ENCODE measurements at places on chromosomes 3 and 15.

DNA sequence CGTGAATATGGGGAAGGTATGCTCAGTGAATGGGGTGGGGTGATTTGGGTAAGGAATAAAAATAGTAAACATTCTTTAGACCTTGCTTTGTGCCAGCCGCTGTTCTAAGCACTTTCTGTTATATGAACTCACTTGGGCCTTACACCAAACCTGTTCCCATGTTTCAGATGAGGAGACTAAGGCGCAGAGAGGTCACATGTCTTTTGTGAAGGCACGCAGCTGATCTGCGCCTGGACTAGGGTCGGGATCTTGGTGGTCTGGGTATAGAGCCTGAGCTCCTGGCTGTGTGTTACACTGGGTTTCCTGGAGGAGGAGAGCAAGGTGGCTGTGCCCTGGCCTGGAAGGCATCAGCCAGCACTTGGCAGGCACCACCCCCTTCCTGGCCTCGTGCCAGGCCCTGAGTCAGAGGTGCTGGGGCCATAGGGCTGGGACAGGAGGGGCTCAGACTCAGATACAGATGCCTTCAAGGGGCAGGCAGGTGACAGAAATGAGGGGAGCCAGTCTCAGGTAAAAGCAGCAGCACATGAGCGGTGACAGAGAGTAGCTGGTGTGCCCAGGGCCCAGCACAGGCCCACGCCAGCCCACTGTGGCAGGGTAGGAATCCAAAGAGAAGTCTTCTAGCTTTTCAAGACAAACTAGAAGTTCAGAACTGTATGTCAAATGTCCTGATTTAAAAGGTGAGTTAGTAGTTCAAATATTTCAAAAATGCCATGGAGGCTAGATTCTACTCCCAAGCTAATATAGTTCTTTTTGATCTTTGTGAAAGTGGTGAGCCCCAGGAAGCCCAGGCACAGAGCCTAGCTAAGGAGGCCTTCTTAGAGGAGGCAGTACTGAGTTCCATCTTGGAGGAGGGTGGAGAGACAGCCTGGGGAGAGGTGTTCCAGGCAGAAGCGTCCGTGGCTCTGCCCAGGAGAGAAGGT, 83.1 kb downstream of the DNAJB8 start:
- DNase-seq: no peak

GRCh38 chr3:18424729-18425640, at the start of gene SATB1:
Gene SATB1, minus strand, starts transcription at chr3:18425339. Its CDS starts 4,372 bp downstream, at chr3:18420967.
- no peak for DNase-seq

DNA sequence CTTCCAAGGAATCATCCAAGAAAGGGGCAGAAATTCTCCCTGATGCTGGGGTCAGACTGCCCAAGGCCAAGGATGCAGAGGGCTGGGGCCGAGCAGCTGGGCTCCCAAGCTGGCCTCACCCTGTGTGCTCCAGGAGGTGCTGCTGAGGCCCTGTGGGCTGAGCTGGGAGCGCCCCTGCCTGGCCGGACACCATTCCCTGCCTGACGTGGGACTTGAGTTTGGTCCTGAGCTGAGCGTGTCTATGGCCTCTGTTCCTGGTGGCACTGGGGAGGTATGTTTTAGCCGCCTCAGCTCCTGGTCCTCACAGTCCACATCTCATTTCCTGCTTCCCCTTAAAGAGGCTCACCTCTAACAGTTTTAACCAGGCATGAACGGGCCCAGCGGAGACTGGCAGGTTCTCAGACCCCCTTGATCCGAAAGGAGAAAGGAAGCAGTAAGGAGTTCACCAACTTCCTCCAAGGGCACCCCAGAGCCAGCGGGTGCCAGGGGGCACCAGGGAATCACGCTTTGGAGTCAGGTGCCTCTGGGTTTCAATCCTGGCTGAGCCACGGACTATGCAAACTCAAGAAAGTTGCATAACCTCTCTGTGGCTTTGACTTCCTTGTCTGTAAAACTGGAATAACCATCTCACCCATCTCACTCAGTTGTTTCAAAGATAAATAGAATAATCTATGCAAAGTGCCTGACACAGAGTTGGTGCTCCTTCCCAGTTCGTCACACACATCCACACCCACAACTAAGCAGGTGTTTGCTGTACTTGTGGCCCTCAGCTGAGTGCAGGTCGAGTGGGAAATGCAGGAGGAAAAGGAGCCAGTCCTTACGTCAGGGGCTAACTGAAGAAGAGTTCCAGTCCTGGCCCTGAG, 48.6 kb downstream of the SLC12A8 start:
- DNase-seq: no peak

GRCh38 chr15:90603893-90604292, 74.2 kb downstream of the CRTC3 start:
- DNase-seq: no peak

- DNase-seq: no peak
Measured at GRCh38 chr15:62957130-62957529, 85.4 kb upstream of the TPM1 start.

GRCh38 chr15:93165734-93166470, 76.9 kb upstream of the RGMA start:
- DNase-seq: no peak

DNA sequence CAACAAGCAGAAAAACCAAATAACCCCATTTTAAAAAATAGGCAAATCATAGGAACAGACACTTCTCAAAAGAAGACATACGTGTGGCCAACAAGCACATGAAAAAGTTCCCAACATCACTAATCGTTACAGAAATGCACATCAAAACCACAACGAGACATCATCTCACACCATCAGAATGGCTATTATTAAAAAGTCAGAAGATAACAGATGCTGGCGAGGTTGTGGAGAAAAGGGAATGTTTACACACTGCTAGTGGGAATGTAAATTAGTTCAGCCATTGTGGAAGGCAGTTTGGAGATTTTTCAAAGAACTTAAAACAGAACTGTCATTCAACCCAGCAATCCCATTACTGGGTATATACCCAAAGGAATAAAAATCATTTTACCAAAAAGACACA, 60.7 kb downstream of the ABI3BP start:
- no peak for DNase-seq

GRCh38 chr3:7272203-7272602, 411.3 kb downstream of the GRM7 start:
- DNase-seq: no peak

GRCh38 chr3:109140318-109140717, 3.8 kb downstream of the C3orf85 start:
- DNase-seq: no peak

DNA sequence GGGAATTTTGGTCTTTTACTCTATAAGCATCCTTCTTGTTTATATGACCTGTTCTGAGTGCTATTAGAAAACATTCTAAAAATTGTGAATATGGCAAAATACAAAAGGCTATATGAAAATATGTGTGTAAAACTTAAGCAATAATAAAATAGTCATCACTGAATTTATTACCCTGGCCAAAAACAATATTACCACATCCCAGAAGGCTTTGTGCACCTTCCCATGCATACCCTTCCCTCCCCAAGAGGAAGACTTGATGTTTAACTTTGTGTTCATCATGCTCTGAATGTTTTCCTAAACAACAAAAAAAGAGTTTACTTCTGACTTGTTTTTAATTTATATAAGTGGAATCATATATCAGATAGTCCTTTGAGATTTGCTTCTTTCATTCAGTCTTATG, 155.1 kb upstream of the TNIK start:
- DNase-seq: no peak

DNA sequence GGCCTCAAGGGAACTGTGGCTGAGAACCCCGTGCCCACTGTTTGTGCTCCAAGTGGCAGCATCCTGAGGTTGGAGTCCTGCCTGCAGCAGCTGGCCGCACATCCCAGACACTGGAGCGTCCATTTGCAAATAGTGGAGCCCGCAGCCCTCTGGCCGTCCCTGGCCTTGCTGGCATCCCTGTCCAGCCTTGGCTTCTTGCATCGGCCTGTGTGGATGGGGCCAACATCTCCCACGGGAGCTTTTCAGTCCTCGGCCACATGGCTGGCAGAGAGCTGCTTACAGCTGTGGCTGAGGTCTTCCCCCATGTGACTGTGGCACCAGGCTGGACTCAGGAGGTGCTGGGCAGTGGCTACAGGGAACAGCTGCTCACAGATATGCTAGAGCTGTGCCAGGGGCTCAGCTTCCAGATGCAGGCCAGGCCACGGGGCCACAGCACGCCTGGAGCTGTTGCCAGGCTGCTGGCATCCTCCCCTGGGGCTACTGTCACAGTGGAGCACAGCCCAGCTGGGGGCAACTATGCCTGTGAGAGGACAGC, 71.2 kb downstream of the FAM43A start:
- DNase-seq: no peak

- no peak for DNase-seq
Measured at GRCh38 chr15:92878593-92879053, 21.5 kb upstream of the CHD2 start.

DNA sequence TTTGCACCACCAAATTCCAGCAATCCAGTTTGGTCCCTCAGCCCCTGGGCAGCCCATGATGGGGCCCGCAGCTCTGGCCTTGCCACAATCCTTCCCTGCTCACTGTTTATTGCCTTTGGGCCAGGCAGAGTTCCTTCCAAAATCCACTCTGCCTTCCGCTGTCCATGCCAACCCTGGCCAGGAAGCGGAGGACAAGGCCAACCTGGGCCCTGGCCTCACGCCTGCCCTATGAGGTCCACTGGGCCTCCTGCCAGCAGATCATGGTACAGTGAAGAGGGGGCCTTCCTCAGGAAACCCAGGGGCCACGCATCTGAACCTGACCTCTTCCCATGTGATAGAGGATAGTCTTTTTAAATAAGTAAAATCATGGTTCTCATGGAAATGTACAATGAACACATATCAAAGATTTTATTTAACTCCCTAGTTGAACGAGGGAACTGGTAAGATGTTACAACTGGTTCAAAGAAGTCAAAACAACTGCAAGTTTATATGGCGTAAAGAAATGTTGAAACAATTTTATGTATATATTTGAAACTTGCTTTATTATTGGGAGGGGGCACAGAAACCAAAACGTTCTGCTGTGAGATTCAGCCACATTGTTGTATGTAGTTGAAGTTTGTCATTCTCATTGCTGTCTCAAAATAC, 95.8 kb upstream of the TNFAIP8L3 start:
- no peak for DNase-seq

DNA sequence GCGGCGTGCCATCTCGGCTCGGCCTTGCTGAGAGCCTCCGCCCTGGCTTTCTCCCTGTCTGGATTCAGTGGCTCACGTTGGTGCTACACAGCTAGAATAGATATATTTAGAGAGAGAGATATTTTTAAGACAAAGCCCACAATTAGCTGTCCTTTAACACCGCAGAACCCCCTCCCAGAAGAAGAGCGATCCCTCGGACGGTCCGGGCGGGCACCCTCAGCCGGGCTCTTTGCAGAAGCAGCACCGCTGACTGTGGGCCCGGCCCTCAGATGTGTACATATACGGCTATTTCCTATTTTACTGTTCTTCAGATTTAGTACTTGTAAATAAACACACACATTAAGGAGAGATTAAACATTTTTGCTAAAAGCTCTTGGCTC, 54.1 kb downstream of the PLXNA1 start:
- DNase-seq: no peak

- no peak for DNase-seq
Measured at GRCh38 chr15:81890496-81890895, 155.3 kb downstream of the MEX3B start.

DNA sequence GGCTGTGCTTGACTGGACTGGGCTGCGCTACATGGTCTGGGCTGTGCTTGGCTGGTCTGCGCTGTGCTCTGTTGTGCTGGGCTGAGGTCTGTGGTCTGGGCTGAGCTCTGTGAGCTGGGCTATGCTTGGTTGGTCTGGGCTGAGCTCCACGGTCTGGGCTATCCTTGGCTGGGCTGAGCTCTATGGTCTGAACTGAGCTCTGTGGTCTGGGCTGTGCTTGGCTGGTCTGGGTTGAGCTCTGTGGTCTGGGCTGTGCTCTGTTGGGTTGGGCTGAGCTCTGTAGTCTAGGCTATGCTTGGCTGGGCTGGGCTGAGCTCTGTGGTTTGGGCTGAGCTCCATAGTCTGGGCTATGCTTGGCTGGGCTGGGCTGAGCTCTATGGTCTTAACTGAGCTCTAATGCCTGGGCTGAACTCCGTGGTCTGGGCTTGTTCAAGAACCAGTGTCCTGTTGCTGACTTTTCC, 92.0 kb downstream of the PLXNA1 start:
- DNase-seq: peak; percentile 26

DNA sequence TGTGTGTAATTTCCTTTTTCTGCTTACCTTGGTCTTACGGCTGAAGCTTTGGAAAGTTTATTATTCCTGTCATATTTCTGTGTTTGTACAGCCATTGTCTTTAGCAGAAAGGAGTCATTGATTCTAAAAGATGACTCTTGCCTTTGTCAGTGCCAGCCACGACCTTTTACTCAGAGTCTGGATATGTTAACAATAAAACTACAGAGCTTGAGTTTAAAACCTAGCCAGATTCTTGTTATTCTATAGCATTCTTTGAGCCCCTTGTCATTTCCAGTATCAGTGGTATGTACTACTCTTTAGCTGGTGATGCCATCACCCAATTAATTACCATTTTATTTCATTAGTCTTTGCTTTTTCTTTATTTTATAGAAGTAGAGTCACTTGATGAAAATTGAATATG, 142.4 kb downstream of the TCF12 start:
- peak; percentile 44 for DNase-seq

DNA sequence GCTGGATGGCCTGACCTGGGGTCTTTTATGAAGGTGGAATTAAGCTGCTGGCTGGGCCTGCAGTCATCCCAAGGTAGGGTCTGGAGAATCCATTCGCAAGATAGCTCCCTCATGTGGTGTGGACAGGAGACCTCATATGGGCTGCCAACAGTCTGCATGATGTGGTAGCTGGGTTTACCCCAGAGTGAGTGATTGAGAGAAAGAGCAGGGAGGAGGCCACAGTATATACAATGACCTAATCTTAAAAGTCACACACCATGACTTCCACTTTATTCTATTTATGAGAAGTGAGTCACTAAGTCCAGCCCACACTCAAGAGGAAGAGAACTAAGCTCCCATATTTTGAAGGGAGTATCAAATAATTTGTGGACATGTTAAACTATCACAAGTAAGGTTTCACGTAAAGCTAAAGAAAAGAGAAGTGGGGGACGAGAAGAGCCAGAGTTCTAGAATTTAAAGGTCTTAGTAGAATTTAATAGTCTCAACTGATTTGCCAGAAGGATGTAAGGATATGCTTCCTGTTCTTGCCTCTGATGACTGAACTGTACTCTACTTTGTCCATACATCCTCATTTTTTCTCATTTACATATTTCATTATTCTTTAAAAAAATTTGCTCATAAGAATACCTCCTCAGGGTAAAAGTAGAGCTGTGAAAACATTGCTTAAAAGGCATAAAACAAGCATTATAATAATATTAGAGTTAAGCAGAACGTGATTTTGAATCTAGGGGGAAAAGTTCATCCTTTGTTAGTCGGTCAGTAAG, 184.4 kb downstream of the PEX5L start:
- DNase-seq: peak; percentile 16

GRCh38 chr3:18190646-18191045, 234.5 kb downstream of the SATB1 start:
- no peak for DNase-seq
